ENCODE measurements at places on chromosomes 16 and 17.

DNA sequence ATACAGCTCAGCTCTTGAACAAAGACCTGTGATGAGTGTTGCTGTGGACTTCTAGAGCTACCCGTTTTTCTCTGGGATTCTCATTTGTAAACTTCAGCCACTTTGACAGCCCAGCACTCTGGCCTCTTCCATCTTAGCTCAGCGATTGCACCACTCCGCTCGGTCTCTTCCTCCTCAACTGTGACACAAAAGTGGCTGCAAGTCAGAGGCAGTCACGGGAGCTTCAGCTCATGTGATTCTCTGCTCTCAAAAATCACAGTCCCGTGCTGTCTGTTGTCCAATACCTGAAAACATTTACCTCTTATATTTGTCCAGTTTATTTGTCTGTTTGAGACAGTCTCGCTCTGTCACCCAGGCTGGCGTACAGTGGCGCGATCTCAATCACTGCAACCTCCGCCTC lies 75.7 kb upstream of the DNAH17 start:
- no peak for DNase-seq

DNA sequence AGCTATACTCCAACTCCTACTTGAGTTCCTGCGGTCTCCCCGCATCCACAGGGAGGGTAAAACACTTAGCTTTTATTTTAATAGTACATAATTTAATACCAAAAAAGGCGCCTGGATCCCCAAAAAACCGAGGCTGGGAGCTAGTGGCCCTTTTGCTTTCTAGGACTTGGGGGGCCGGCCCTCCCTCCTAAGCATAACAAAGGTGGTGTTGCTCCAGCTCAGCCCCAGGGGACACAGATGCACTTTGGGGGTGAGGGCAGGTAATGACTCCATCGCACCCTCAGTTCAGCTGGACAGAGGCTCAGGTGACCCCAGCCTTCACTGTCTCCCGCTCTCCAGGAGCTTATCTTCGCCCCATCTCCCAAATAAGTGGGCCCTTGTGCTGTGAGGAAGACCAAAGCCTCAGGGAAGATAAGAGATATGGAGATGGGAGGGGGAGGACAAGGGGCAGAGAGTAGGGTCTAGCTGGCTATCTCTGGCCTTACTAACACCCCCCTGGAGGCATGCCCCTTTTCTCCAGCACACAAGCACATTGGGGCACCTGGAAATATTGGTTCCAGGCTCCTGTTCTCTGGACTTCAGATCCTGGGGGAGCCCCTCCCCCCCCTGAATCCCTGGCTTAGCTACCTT lies 2.8 kb upstream of the NHERF1 start:
- DNase-seq, result no peak

- DNase-seq, result no peak
Observed at GRCh38 chr16:60771138-60771537, 1265.1 kb downstream of the CDH8 start.

GRCh38 chr17:82021900-82022309 lies 773 bp downstream of the CENPX start:
- no peak for DNase-seq

GRCh38 chr17:21176773-21177395 lies 37.1 kb downstream of the TMEM11 start:
- no peak for DNase-seq

GRCh38 chr17:62933501-62934385 lies 32.3 kb upstream of the TANC2 start:
- no peak for DNase-seq

GRCh38 chr17:43400943-43401717 lies 2.3 kb downstream of the ARL4D start:
- peak; percentile 57 for DNase-seq

- DNase-seq, result peak; percentile 15
Observed at GRCh38 chr16:27703121-27703520, 153.2 kb downstream of the KATNIP start.

GRCh38 chr16:11871193-11871592 lies 19.9 kb upstream of the RSL1D1 start:
- no peak for DNase-seq

DNA sequence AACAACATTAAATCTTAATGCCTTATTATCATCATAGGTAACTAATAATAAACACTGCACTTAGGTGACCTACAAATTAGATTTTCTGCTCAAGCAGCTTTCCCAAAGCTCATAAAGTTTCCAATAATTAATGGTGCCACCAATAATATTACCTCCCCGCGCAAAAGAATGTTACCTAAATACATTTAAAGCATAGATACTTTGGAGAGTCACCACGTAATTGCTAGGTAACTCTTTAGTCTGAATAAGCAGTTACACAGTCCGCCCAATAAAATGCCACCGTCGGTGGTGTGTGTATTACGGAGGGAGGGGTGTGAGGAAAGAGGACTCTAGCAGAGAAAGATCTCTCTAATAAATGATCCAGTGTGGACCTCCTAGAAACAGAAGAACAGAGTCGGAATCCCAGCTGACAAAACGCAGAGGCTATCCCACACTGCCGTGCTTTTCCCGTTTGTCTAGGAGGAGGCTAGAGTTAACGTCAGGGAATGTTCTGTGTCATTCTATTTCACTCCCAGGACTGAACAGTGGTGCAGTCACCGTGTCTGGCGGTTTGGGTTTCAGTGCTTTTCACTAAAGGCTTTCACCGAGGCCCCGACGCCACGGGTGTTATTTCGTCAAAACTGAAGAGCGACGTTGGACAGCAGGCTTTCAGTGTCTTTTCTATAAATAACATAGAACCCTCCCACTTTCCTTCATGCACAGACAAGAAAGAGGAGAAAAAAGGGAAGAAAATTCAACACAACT lies 630 bp downstream of the RNFT1 start:
- no peak for DNase-seq

GRCh38 chr17:71405101-71405500 lies 715.7 kb upstream of the SOX9 start:
- DNase-seq, result no peak

DNA sequence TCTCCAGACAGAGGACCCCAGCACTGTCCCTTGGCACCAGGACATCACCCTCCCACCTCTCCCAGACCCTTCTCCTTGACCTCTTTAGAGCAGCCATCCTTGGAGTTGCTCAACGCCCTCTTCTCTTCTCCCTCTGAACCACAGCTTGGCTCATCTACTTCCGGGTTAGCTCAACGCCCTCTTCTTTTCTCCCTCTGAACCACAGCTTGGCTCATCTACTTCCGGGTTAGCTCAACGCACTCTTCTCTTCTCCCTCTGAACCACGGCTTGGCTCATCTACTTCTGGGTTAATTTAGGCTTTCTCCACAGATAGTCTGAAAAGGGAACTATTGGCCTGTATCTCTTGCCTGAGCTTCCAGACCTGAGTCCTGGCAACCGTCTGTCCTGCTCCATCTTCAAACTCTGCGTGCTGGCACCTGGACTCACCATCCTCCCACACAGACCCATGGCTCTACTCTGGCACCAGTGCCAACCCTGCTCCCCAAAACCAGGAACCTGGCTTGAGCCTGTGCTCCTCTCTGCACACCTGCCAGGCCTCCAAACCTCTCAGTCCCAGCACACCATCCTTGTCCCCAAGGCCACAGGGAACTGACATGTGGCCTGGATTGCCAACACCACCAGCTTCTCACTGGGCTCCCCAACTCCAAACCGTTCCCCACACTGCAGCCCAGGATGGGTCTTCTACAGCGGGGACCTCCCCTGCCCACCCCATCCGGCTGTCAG lies 25.3 kb upstream of the FAAP100 start:
- DNase-seq, result no peak

GRCh38 chr16:77785373-77785764 lies 3.0 kb upstream of the VAT1L start:
- no peak for DNase-seq

GRCh38 chr17:36195434-36196130 lies 976 bp downstream of the CCL3L1 start:
- DNase-seq, result no peak

DNA sequence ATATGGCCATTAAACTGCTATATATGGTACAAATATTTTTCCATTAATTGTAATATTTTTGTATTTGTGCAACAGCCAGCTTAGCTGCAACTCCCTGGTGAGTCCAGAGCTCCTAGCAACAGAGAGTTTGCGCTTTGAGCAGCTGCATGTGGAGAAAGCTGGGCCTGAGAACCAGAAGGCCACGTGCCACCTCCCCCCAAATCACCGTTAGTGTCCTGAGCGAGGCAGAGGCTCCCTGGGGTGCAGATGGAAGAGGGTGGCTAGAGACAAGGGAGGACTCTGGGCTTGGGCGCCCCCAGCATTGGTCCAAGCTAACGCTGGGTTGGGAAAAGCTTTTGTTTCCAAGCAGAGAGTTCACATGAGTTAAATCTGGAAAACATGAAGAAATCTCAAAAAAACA lies 41.6 kb downstream of the HSBP1 start:
- DNase-seq, result no peak

GRCh38 chr16:84832488-84833143 lies 12.8 kb downstream of the CRISPLD2 start:
- peak; percentile 63 for DNase-seq

DNA sequence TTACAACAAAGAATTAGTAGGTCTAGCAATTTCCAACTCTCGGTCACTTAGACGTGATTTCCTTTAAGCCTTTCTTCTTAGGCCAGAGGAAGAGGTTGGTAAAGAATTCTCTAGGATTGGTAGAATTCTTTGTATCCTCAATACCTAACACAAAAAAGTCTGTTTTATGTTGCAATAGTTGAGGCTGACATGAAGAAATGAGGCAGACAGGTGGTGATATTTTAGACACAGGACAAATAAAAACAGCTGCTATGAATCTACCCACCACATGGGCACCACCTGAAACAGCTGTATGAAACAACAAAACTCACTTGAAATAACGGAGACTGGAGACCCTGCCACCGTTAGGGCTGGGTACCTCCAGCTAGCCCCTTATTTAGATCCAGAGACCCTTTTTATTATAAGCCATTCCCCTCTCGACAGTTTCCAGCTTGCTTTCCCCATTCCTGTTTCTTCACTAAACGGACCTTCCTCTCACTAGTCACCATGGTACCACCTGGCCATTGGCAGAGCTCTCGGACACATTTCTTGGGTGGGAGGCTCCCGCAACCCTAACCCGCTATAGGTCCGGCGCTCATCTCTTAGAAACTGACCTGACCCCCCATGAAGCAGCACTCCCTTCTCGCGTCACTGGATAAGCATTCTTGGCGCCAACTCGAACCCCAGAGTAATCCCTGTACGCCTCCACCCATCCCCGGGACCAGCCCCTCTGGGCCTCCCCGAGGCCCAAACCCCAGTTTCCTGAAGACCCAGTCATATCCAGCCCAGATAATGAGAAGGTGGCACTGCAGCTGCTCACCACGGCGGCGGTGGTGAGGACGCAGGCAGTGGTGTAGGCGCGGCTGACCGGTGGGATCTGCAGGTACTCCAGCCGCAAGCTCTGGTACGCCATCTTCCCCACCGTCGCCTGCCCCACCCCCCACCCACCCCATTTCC lies at the start of gene DERL2:
Gene DERL2 (minus strand): TSS at position 909 of the 936 bp plus-strand sequence. CDS start 17 bp downstream, at position 892.
- no peak for DNase-seq

GRCh38 chr17:7885367-7886226 lies 3.0 kb upstream of the CHD3 start:
- DNase-seq, result no peak

- no peak for DNase-seq
Observed at GRCh38 chr17:51016099-51016498, 104.6 kb downstream of the SPAG9 start.

DNA sequence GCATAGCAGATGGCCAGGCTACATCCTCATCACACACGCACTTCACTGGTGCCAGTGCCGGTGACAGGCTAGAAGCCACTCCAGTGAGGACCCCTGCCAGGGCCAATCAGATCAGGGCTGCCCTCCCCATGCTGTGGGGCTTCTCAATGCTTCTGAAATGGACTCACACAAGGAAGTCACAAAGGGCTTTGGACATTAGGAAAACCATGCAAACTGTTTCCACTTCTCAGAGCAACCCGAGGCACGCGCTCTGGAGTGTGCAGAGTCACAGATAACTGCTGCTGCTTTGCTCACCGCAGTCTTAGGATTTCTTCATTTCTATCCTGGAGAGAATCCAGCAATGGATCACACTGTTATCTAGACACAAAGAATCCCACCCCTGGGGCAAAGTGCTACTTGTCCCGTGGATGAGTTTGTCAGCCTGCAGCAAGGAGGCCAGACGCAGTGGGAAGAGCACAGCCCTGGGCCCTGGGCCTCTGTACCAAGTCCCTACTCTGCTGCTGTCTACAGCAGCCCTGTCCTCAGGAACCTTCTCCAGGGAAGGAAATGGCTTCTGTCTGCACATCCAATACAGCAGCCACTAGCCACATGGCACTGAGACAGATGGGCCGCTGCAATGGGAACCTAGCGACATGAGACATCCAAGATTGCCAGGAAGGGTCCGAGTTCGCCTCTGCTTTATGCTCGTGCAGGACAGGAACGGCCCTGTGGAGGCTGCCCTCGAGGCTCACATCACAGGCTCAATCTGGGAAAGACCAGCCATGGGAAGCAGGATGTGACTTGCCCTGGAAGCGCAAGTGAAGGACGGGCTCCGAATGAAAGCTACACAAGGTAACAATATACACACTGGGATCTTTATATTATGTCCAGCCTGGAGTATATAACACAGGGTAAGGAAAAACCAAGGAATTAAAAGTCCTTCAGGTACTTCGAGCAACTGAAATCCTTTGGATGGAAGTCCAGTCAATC lies 169.3 kb downstream of the ZFHX3 start:
- no peak for DNase-seq

GRCh38 chr16:46428108-46429061 lies 192.8 kb downstream of the SHCBP1 start:
- peak; percentile 59 for DNase-seq

DNA sequence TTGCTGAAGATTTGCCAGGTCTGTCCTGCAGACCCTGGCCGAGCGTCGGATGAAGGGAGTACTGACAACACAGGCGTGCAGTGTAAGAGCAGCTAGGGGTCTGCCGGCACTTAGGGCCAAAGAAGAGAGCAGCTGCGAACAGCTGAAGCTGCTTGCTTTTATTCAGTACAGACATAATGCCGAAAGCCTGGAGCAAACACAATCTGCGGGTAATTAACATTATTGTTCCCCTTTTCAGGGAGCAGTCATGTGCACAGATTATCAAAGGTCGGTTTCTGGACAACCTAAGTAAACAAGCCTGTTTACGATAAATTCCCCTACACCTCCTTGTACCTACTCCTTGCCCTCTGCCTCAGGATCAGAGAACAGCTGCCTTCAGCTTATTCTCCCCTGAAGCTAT lies 12.0 kb upstream of the KRT23 start:
- no peak for DNase-seq

- DNase-seq, result peak; percentile 90
Observed at GRCh38 chr17:31696184-31696602, 162.9 kb downstream of the COPRS start.

DNA sequence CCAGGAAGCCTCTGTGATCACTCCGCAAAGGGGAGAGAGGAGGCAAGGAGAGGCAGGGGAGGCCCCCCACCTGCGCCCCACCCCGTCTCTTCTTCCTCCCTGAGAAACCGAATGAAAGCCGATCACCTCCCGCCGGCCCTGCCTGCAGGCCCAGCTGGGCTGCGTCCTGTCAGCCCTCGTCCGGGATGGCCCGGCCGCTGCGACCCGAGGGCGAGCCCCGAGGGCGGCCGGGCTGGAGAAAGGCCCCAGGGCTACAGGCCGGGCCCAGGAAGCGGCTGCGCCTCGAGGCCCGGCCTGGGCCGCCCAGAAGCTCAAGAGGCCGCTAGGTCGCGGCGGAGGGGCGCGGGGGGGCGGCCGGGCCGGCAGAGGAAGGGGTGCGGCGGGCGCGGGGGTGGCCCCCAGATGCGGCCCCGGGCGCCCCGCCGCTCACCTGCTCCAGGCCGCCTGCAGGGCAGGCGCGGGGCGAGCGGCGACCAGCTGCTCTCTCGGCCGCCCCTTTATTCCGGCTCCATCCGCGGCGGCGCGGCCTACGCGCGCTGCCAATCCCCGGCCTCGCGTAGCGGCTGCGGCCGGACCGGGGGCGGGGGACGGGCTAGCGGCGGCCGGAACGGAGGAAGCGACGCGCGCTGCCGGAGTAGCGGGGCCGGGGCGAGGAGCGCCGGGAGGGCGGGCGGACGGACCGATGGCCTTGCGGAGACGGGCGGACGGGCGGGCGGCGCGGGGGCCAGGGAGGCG lies at the start of gene ZNF319:
Gene ZNF319 (minus strand): TSS at position 702 of the 735 bp plus-strand sequence. CDS start 2,407 bp downstream, outside the sequence.
- DNase-seq, result no peak
